ENCODE measurements at places on chromosomes 5 and 9. TPM values are rescaled to one million over a fixed set of nuclear protein-coding genes. Genes with fewer than 3 reads are reported as not detected.

DNA sequence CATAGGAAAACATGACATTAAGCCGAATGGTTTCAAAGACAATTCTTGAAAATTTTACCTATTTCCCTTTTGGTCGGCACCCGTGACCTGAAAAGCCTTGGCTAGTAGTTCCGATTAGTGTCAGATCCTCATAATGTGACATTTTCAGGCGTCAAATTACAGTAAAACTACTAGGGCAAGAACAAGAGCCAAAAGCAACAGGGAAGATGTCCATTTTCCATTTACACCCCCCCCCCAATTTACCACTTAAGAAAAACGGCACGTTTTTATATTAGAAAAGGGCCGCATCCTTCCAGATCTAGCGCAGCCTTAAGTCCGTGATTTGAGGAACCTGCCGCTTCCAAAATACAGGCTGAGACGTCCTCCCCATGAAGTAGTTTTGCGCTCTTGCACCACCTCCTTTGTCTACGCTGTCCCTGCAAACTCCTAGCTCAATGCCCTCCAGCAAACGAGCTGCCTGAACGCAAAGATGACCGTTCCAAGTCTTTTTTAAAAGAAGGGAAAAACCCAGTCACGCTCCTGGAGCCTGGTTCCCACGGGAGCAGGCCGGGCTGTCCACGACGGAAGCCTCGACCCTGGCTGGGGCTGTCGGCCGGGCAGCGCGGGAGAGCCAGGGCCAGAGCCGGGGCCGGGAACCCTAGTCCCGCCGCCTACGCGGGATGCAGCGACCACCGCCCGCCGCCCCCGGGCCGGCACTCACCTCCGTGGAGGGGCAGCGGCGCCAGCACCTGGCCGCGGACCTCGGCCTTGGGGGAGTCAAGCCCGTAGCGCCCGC lies 616 bp downstream of the RNF130 start:
- DNase-seq, result no peak

GRCh38 chr9:71752928-71753327 lies 15.4 kb downstream of the CEMIP2 start:
- no peak for DNase-seq

GRCh38 chr9:137905740-137906139 lies 28.2 kb downstream of the CACNA1B start:
- DNase-seq, result no peak

DNA sequence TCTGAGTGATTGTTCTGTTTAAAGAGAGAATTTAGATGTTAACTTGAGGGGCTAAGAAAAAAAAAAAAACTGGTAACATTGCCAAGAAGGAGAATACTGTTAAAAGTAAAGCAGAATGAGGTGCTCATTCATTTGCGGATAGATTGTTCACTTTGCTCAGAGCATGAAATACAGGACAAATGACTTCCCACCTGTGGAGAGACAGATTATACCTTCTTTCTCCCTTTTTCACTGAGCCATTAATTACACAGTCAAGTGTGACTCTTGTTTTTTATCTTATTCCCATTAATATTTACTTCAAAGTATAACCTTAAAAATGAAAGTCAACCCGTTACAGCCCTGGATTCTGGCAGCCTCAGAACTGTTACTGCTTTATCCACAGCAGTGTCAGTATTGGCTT lies 264.5 kb downstream of the TAF11L14 start:
- no peak for DNase-seq

DNA sequence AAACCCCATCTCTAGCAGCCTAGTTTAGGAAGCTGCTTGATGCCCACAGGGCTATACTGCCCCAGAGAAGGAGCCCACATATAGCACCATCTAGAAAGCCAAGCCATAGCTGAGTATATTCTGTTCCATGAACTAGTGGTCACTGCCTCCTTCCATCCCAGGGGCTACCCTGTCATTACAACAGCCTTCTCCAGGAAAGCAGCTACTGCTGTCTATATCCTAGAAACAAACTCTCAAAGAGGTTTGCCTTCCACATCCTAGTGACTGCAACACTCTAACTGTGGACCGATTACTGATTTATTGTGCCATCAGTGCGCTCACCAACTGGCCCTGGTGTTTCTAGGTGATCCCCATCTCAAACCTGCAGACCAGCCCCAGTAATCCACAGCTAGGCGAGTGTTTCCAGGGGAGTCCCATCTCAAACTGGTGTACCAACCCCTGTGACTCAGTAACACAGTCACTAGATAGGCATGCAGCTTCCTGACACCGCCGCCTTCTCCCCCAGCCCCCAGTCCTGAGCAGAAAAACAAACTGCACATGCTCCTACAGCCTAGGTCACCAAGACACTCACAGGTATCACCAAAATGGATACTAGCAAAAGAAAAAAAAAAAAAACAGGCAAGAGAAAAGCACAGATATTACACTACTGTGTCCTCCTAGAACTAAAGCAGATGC lies 14.8 kb downstream of the SPTLC1 start:
- no peak for DNase-seq

DNA sequence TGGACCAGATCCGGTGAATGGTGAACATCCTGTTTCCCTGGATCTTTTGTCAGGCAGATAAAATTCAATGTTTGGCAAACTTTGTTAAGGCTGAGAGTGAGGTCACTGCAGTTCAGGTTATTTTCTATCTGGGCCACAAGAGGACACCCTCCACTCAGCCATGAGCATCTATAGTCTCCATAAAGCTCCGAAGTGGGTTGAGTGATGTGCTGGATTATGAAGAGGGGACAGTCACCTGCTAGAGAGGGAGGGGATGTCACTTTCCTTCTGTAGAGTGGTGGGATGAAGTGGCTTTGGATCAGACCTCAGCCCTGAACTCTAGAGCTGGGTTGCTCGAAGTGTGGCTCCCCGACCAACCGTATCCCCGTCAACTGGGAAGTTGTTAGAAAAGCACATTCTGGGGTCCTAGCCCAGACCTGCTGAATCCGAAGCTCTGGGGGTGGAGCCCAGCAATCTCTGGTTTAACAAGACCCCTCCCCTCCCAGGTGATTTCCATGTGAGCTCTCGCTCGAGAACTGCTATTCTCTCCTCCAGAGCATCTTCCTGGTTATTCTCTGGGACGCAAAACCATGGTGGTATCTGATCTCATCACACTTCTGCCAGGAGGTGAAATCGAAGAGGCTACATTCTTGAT lies 31.8 kb upstream of the FGF1 start:
- DNase-seq, result peak; percentile 31

DNA sequence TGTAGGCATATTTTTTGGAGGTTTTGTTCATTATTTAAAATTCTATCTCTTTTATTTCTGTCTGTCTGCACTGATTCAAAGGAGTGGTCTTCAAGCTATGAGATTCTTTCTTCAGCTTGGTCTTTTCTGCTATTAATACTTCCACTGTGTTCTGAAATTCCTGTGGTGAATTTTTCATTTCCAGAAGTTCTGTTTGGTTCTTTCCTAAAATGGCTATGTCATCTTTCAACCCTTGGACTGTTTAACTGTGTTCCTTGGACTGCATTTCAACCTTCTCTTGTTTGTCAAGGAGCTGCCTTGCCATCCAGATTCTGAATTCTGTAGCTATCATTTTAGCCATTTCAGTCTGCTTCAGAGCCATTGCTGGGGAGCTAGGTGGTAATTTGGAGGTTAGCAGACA lies 76.3 kb downstream of the CERT1 start:
- DNase-seq, result no peak

- DNase-seq, result no peak
Measured at GRCh38 chr9:114264806-114265550, 57.9 kb upstream of the ORM1 start.

GRCh38 chr5:179696603-179697002 lies 2.2 kb upstream of the CANX start:
- DNase-seq, result no peak

DNA sequence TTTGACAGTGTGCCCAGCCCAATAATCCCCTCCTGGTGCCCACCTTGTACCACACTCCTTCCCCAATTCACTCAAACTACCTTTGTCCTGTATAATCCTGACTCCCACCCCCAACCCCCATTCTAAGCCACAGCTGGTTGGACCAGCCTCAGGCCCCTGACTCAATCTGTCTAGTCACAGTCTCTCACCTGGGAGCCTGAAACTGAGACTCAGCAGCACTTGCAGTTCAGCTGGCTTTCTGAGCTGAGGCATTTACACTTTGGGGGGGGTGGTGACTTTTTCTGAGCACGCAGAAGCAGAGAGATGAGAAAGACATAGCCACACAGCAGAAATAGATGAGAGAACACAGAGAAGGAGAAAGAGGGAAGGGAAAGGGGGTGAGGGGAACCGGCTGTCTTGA lies 247.3 kb downstream of the MAN2A1 start:
- DNase-seq, result no peak

- DNase-seq, result no peak
Measured at GRCh38 chr9:30995956-30996738, 1388.3 kb upstream of the ACO1 start.

- DNase-seq, result no peak
Measured at GRCh38 chr5:75049456-75050351, 2.7 kb downstream of the GCNT4 start.

- DNase-seq, result no peak
Measured at GRCh38 chr9:81427870-81428269, 261.5 kb downstream of the TLE1 start.

Gene MAP1B
- polyA plus RNA-seq, result 17.7 TPM

Gene LMBRD2
- polyA plus RNA-seq, result 19.6 TPM

Gene LSM11
- 8.2 TPM for polyA plus RNA-seq

Gene PCDHGB2
- 3.8 TPM for polyA plus RNA-seq

Gene MGAT1
- 67.3 TPM for polyA plus RNA-seq

Gene SFXN1
- 46.5 TPM for polyA plus RNA-seq
